ENCODE measurements at places on chromosomes 12 and 14.

DNA sequence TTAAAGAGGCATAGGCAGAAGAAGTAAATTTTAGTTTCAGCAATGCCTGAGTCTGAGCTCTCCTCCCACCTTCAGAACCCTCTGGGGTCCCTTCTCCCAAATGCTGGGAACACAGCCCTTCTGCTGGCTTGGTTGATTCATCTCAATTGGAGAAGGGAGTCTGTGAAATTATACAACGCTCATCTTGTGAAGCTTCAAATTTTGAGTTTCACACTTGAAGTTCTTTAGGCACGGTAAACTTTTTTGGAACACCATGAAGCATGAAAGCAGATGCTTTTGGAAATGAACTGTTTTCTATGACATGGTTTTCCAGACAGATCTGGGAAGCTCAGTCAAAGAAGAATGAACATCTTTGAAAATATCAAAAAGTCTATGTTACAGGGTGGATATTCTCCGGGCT lies 69.9 kb downstream of the TBK1 start:
- no peak for DNase-seq

DNA sequence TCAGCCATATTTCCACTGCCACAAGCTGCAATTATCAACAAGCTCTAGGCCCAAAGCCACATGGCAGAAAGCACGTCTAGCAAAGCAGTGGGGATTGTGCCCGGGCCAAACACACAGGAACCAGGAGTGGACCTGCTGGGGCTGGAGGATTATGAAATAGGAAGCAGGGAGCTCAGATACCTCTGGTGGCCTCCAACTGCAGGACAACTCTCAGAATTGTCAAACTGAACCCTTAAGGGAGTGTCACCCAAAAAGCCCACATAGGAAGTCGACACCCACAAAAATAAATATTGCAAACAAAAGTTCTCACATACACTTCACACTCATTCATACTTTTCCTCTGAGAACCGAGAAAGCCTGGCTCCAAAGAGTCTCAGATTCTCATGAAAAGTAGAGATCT lies 26.1 kb downstream of the KCTD10 start:
- no peak for DNase-seq

- no peak for DNase-seq
Measured at GRCh38 chr14:101349108-101349507, 212.2 kb upstream of the DIO3 start.

DNA sequence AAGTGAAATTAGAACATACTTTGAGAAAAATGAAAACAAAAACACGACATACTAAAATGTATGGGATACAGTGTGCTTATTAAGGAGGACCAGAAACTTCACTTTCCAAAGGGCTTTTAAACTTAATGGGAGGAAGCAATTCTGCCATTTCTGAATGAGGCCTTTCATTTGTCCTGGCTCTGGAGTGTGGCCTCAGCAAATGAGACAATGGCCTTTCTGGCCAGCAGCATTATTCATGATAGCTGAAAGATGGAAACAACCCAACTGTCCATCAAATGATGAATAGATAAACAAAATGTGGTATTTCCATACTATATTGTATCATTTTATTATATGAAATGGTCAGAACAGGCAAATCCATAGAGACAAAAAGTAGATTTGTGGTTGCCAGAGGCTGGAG lies 338.6 kb downstream of the CEP128 start:
- no peak for DNase-seq

- DNase-seq = no peak
Measured at GRCh38 chr14:20686386-20687143, 2.0 kb upstream of the ANG start.

DNA sequence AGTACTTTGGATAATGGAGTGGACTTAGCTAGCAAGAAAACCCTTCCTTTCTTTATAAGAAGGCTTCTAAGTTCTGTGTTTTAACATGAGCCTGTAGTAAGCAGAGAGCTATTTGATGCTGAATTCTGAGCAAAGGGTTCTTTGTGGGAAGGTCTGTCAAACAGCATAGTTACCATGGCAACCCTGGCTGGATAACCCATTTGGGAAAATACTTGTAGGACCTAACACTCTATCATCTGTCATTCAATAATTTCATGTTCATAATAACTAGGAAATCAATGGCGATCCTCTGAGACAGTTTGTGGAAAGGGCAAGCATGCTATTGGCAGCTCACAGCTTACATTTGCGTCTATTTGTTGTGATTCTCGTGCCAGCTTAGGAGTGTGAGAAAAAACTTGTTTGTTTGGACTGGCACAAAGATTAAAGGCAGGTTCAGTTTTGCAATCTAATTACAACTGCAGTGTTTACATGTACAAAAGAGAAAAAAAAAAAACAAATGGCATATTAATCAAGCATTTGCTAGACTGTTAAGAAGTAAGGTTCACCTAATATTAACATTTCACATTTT lies 219.2 kb downstream of the PDZRN4 start:
- no peak for DNase-seq
